ENCODE measurements at places on chromosomes 1 and 21.

- DNase-seq = no peak
These were observed 156.2 kb upstream of the CTTNBP2NL start for GRCh38 chr1:112239683-112240330.

GRCh38 chr1:203505526-203506204 lies 11.7 kb downstream of the OPTC start:
- no peak for DNase-seq

DNA sequence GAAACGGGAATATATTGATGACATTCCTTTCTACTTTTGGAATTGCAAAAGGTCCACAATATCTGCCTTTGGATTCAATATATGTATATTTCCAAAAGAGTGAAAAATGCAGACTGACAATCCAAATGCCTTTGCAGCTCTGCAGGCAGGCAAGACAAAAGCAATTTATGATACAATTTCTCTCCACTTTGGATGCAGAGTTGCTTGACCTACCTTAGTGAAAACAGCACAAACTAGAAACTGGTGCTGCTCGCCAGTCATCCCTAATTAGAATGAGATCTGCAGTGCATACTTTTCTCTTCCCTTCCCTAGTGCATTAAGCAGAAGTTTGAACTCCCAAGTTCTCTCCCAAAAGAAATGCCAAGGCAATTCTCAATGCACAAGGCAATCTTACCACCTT lies 56.8 kb downstream of the KIAA0319L start:
- DNase-seq = no peak

DNA sequence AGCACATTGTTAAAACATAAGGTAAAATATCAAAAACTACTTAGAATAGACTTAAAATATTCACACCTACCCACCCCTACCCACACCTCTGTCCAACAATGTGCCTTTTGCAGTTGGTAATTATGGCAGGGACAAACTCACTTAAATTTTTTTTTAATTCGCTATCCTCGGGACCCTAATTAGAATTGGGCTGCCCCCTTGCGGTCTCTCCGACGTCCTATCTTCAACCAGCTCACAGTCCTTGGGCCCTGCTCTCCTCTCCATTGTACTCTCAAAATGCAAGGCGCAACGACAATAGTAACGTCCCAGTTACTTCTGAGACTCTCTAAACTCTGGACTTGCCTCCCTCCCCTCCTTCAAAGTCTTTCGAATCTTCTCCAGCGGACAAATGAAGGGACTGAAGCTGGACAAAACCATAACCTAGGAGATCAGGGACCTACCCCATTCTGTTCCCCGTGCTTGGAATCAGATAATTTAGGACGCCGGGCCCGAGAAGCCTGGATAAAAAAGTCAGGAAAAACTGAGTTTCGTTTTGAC lies 1.1 kb upstream of the CIART start:
- peak; percentile 68 for DNase-seq

DNA sequence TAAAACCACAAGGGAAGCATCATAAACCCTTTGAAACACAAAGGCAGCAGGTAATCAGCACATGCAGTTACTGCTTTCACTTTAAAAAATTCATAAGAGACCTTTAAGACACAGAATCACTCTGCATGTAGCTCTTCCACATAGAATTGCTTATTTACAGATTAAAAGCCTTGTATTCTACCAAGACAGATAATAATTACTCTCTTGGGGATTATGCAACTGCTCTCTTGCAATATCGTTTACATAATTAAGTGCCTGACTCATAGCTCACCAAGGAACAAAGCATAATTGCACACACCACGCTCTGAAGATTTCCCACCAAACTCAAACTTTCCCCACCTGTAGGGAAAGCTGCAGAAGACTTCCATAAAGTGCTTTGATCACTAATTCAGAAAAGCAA lies 87.9 kb downstream of the VAV3 start:
- DNase-seq = no peak

DNA sequence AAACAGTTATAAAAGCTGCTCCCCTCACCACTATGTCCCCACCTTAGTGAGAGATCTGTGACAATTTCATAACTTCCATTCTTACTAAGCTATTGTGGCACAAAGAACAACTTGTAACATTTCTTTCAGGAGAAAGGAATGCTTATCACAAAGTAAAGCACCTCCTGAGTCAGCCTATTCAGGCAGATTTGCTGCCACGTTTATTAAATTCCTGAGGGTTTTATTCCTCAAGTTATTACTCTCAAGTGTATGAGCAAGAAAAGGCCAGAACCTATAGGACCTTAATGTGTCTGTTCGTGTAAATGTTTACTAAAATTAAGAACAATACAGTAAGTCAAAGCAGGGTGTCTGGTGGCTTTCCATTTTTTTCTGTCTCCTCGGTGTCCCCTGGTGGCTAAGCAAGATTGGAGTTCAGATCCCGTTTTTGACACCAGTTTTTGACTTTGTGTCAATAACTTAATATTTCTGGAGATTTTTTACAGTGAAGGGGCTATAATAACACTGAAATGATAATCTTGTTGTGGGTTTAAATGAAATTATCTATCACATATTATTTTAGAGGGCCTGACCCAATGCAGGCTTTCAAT lies 1539.6 kb downstream of the BRINP3 start:
- DNase-seq = no peak

GRCh38 chr21:15031790-15032357 lies 32.9 kb downstream of the NRIP1 start:
- no peak for DNase-seq

- no peak for DNase-seq
These were observed 1.1 kb downstream of the COX20 start for GRCh38 chr1:244836584-244836983.

DNA sequence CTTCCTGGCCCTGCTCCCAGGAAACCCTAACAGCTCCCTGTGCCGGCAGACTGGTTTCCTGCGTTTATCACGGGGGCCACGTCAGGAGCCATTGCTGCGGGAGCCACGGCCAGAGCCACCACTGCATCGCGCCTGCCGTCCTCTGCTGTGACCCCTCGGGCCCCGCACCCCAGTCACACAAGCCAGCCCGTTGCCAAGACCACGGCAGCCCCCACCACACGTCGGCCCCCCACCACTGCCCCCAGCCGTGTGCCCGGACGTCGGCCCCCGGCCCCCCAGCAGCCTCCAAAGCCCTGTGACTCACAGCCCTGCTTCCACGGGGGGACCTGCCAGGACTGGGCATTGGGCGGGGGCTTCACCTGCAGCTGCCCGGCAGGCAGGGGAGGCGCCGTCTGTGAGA lies 26.1 kb downstream of the RNF223 start:
- no peak for DNase-seq
